ENCODE measurements at places on chromosomes 3 and 15.

DNA sequence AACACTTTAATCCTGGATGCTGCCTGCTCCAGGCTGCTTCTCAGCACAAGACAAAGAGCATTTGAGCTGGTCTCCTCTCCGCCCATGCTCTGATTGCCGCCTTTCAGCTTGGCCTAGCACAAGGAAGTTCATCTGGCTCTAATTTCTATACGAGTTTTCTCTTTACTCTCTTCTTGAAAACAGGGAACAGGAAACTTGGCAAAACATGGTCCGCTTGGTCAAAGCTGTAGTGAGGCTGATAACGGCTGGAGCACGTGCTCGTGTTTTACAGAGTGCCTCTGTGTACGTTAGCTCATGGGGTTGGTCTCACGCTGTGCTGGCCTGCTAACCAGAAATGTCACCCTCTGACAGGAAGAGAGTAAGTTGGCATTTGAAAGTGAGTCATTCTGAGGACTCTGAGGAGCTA, 19.2 kb downstream of the RARRES1 start:
- DNase-seq = peak; percentile 90

GRCh38 chr3:106035619-106036018, 166.8 kb upstream of the CBLB start:
- no peak for DNase-seq

GRCh38 chr15:45102226-45102625, 11.7 kb downstream of the DUOX2 start:
- DNase-seq = no peak

DNA sequence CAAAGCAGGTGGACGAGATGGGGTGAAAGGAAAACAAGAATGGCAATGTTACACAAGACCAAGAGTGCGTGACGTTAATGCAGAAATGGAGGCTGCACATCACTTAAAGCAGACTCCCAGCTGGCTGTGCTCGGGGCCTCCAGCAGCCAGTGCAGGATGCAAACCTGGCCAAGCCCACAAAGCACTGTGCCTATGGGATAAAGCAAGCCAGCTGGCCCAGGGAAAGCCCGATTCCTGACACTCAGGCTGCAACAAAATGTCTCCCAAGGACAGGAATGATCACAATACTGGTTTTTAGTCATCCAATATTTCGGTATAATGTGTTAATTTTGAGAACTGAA, 86.2 kb downstream of the SEC22A start:
- no peak for DNase-seq

GRCh38 chr15:71691458-71692417, 118.6 kb upstream of the NR2E3 start:
- peak; percentile 51 for DNase-seq

DNA sequence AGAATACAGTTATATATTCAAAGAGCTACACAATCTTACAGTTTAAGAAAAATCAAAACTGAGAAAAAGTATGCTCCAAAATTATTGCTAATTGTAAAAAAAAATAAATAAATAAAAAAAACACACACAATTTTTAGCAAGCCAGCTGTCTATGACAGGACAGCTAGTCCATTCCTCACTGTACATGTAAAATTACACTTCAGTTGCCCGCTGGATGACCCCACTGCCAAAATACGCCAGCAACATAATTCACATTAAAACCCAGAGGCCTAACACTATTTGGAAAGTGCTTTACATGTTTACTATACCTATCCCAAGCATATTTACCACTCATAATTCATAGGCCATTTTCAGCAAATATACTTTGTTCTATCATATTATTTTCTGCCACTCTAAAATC, 5.8 kb downstream of the MYO9A start:
- no peak for DNase-seq

- no peak for DNase-seq
Measured at GRCh38 chr3:9784965-9785364, 7.3 kb downstream of the TADA3 start.

- DNase-seq = no peak
Measured at GRCh38 chr3:113802795-113803455, 35.7 kb upstream of the GRAMD1C start.

- no peak for DNase-seq
Measured at GRCh38 chr15:98537516-98538060, 110.8 kb upstream of the IGF1R start.

GRCh38 chr3:182268711-182269110, 524.6 kb upstream of the ATP11B start:
- DNase-seq = no peak

GRCh38 chr3:147589016-147589415, 179.9 kb downstream of the ZIC1 start:
- DNase-seq = no peak

DNA sequence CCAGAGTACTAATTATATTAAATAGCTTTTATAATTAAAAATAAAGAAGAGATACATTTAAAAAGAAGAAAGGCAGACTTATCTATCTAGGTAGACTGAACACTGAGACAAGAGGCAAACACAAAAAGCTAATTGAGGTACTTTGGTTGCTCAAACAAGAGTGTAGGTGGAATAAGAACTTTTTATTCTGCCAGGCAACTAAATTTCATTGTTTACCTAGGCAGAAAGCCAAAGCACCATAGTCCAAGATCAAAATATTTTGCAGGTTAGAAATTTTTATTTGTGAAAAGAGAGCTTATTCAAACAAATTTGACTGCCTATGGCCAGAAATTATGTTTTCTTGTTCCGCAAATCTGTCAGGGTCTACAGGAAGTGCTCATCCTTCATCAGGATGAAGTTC, 499.6 kb upstream of the GBE1 start:
- no peak for DNase-seq

DNA sequence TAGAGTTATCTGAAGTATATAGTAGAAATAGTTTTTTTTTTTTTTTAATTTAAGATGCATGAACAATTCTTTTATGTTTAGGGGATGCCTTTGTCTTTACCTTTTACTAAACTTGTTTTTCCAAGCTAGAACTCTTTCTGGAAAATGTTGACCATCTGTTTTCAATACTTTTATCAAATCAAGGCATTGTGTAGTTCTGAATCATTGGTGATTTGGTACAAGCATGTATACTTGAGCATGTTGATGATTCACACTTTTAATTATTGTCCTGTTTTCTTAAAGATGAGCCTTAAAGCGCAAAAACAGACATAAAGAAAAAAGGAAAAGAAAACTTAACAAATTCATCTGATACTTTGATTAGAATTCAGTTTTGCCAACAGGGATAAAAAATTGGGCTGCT, 28.3 kb downstream of the PDCD6IP start:
- DNase-seq = no peak

DNA sequence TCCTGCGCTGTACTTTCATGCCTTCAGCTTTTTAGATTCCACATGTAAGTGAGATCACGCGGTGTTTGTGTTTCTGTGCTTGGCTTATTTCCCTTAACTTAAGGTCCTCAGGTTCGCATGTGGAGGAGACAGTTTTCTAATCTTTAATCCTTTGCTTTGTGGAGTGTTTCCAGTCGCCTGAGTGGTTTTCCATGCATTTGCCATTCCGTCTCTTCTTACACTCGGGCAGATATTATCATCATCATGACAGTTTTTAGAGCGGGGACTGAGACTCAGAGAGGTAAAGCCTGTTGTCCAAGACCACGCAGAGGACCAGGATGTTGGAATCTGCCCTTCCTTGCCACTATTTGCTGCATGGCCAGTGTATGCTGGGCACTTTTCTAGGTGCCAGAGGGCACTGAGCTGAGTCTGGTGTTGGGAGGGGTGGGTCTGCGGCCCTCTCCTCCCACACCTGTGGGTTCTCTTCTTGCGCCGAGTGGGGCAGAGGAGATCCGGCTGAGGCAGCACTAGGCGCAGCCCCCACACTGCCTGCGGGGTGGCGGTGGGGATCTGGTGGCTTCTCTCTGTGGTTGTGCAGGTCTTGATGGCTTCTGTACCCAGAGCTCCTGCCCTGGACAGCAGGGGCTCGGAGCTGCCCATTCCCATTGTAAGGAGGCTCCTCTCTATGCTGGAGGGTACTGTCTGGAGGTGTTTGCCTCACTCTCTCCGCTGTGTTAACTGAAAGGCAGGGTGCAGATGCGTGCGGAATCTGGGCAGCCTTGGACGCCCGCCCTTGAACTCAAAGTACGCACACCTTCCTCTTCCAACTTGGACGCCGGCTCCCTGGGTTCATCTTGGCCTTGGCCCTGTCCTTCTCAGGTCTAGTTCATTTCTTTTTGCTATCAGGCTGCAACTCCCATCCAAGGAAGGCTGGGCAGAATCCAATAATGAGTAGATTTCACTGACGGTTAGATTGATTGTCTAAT, 156.0 kb upstream of the RGMA start:
- no peak for DNase-seq

DNA sequence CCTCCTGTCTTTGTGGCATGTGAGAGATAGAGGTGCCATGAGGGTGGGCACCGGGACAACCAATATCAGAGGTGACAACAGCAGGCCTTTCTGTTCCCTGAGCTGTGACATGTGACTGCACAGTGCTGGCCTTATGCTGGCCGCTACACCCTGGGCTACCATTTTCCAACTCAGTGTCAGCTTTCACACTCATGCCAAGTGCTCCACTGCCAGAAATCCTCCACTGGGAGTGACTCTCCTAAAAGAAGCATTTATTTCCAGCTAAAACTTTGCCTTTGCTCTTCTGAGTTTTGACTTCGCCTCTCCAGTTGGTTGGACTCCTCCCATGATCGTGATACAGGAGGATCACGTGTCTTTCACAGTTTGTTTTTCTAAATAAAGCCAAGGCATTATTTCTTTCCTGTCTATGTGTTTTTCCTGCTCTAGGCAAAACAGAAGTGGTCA, 31.4 kb downstream of the CA12 start:
- DNase-seq = no peak

- no peak for DNase-seq
Measured at GRCh38 chr15:25535866-25536265, 97.0 kb upstream of the UBE3A start.

- DNase-seq = no peak
Measured at GRCh38 chr15:42510258-42511006, 15.0 kb downstream of the SNAP23 start.

- no peak for DNase-seq
Measured at GRCh38 chr15:87930457-87930856, 326.1 kb downstream of the NTRK3 start.

DNA sequence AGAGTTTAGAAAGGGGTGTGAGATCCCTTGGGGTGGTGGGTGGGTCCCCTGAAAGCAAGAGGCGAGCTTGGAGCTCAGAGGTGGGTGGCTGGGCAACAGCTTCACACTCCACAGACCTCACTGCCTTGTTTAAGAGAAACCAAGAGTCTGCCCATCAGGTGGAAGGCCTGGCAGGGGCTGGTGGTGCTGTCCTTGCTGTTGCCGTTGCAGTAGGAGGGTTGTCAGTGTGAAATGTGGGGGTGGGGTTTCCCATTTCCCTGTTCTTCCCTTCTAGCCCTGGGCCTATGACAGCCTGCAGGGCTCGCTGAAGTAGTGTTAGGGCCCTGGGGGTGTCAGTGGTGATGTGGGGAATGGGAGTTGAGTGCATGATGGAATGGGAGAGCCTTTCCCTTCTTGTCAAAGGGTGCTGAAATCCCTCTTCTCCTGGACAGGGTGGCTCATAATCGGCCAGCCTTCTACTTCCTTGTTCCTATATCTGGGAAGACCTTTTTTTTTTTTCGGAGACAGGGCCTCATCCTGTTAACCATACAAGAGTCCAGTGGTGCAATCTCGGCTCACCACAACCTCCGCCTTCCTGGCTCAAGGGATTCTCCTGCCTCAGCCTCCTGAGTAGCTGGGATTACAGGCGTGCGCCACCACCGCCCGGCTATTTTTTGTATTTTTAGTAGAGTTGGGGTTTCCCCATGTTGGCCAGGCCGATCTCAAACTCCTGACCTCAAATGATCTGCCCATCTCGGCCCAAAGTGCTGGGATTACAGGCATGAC, 4.3 kb downstream of the PLEKHO2 start:
- no peak for DNase-seq

GRCh38 chr3:149299938-149300801, 33.3 kb downstream of the TM4SF18 start:
- DNase-seq = peak; percentile 71

DNA sequence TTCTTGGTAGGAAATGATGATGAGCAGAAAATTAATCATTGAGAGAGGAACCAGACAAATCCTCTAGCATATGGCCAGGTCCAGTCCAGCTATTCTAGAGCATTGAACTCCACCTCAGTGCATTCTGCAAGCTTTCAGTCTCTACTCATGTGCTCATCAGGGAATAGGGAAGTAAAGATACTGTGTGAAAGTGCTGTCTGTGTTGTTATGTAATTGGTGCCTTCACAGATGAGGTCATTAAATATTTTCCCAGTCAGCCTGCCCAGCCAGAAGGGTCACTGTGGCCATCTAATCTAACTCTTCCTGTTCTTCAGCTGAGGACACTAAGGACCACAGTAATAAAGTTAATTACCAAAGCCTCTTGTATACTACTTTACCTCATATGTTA, 28.2 kb downstream of the C3orf62 start:
- no peak for DNase-seq

DNA sequence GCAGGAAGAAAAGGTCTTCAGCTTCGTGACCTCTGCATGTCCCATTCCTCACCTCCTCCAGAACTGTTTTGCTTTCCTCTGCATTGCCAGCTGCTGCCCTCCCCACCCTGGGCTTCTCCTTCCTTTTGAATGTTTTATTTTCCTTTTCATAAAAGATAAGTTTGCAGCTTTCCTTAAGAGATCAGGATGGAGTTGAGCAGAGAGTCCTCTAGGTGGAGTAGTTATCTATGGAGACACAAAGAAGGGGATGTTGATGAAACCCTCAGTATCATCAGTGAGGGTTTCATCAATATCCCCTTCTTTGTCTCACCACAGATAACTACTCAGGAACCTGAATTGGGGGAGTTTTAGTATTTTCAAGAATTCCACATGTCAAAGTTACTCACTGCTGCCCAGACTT, 19.0 kb upstream of the SLC25A36 start:
- peak; percentile 50 for DNase-seq

- DNase-seq = peak; percentile 44
Measured at GRCh38 chr3:31247850-31248562, 284.7 kb upstream of the STT3B start.

DNA sequence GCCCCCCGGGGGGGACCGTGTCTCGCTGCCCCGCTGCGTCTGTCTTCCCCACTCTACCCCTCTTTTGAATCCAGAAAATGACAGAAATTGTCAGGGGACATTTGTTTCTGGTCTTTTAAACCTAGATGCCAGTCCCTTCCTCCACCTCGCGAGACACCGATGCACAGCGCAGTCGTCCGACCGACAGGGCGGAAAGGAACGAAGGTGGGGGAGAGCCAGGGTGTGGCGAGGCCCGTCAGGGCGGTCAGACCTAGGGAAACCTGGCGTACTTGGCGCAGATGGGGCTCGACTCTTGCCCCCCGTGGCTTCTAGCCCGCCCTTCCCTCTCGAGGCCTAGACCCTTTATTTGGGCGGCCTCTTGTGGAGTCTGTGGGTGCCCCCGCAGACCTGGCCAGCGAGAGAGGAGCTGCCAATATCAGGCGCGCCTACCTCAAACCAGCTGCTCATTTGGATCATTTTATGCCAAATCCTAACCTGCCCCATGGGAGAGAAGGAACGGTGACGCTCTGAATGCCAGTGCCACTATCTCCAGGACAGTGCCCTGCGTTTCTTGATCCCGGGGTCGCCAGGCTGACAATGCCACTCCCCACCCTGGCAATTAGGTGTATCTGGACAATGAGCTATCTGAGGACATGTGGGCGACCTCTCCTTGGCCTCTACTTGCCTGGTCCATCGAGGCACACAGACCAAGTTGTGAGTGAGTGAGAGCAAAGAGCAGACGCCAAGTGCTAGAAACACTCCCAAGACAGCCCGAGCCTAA, 500 bp upstream of the RAB6B start:
- peak; percentile 38 for DNase-seq

GRCh38 chr15:63729115-63729884, 104.4 kb downstream of the HERC1 start:
- DNase-seq = no peak

GRCh38 chr15:38308797-38309196, 56.2 kb downstream of the SPRED1 start:
- no peak for DNase-seq

Measured in mesendoderm (in vitro differentiated cells).